SK-MEL-5 (cell line): ENCODE measurements at places on chromosomes 3 and 15. TPM values are rescaled to one million over a fixed set of nuclear protein-coding genes. Genes with fewer than 3 reads are reported as not detected.

OXNAD1 gene
- total RNA-seq = 36.1 and 39.1 TPM in 2 replicates

C3orf20 gene
- not detected in 2 replicates for total RNA-seq

GRCh38 chr15:62059108-62059815 is 985 bp downstream of the VPS13C start:
- DNase-seq = peak; percentile 22

GRCh38 chr3:155069729-155070128 is 10.4 kb upstream of the MME start:
- DNase-seq = peak; percentile 84

- no peak for DNase-seq
Observed at GRCh38 chr3:50248387-50248786, 12.4 kb downstream of the GNAI2 start.

GRCh38 chr3:134356411-134357040 is 17.7 kb downstream of the AMOTL2 start:
- no peak for DNase-seq

DNA sequence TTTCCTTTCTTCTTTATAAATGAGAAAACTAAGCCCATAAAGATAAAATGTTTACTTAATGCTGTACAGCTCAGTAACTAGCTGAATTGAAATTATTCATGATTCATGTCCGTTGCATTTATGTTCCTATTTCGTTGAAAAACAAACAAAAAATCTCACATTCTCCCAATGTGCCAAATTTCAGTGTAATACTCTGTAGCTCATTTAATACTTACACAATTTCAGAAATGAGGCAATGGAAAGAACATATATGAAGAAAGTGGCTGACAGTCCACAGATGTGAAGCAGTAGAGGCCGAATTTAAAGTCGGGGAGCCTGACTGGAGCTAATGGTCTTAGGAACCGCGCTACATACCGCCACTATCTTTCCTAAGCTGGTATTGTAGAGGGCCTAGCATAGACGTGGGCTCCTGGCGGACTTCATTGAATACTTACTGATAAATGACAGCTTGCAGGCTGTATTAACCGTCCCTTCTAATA is 651 bp downstream of the PLSCR2 start:
- DNase-seq = no peak

DNA sequence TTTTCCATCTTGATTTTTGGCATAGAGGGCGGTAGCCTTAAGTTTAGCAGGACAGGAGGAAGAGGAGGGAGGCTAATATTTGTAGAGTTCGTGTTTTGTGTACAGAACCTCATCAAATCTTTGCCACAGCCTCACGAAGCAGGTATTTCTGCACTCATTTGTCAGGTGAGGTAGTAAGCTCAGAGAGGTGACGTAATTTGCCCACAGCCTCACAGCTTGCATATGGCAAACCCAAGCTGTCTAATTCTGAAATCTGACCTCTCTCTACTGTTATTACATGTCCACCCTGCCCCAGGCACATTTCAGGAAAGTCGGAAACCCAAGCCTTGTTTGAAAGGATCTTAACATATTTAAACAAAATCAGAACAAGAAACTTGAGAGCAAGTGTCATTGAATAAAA is 91.1 kb upstream of the TPM1 start:
- DNase-seq = no peak

CCR3 gene
- total RNA-seq = not detected in 2 replicates

DZIP1L gene
- 24.3 and 27.4 TPM in 2 replicates for total RNA-seq

- DNase-seq = no peak
Observed at GRCh38 chr3:107644631-107645030, 121.9 kb downstream of the BBX start.

DNA sequence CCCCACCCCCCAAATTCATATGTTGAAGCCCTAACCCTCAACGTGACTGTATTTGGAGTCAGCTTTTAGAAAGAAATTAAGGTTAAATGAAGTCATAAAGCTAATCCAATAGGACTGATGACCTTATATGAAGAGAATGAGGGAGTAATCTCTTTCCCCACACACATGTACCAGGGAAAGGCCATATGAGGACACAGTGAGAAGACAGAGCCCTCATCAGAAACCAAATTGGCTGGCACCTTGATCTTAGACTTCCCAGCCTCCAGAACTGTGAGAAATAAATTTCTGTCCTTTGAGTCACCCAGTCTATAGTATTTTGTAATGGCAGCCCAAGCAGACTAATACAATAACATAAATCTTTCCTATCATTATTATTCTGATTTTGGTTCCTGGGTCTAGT is 194.7 kb upstream of the NANOGP8 start:
- no peak for DNase-seq

TMCO5A gene
- not detected in 2 replicates for total RNA-seq

GRCh38 chr15:59165726-59166125 is 40.9 kb upstream of the LDHAL6B start:
- no peak for DNase-seq

- no peak for DNase-seq
Observed at GRCh38 chr3:138888560-138888959, 53.8 kb upstream of the PIK3CB start.

GABRG3 gene
- 3.1 and 6.3 TPM in 2 replicates for total RNA-seq

IDH3A gene
- 71.7 and 76.1 TPM in 2 replicates for total RNA-seq

- DNase-seq = peak; percentile 28
Observed at GRCh38 chr15:40754574-40754882, 526 bp downstream of the RMDN3 start.

WDR93 gene
- 0.19 TPM in 1 of 2 replicates, not detected in the other for total RNA-seq

DNA sequence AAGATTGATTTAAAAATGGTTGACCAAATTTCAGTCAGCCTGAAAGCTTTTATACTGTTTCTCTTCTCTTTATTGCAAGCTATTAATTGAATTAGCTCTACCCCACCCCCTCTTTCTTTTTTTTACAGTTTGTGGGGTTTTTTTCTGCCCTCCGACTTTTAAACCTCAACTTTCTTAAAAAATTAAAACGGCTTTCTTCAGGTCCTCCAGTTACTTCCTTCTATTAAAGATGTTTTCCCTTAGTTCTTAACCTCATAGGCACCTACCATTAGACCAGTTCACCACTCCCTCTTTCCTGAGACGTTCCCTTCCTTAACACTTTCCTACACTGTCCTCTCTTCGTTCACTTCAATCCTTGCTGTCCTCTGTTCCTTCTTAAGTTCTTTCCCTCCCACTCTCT is 52.4 kb downstream of the ATP8B4 start:
- no peak for DNase-seq

DNA sequence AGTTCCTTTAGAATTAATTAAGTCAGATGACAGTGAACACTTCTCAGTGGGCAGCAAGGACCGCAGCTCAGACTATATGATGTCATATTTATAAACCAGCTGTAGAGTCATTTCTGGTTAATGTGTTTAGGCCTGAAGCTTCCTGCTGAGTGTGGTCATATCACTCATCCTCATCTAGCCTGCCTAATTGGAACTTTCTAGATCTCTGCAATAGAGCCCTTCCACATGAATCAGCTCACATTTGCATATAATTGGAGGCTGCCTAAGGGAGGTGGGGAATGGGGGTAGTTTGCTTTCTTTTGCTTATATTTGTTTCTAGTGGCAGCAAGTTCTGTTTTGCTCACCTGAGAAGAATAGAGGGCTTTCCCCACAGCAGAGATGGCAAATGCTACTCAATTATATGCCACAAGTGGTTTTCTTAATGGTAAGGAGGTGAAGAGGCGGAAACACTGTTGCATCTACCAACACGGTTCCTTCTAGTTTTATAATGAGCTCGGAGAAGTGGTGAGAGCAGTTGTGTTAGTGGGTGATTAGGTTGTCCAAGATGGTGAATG is 148.1 kb downstream of the KLHL25 start:
- no peak for DNase-seq

DNA sequence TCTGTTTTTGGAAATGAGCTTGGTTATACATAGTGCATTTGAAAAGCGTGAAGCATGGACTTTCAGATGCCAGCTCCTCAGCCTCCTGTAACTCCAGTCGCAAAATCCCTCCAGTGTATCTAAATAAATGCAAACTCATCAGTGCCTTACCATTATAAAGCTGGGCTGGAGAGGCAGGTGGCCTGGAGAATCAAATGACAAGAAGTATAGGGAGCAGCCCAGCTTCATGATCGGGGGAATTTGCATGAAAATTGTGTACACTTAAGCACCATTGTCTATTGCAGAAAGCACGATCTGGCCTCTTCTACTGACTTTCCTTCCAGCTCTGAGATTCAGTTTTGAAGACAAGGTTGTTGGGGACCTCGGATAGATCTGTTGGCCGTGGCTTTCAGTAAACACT is 71.7 kb downstream of the IGF1R start:
- DNase-seq = no peak

DNA sequence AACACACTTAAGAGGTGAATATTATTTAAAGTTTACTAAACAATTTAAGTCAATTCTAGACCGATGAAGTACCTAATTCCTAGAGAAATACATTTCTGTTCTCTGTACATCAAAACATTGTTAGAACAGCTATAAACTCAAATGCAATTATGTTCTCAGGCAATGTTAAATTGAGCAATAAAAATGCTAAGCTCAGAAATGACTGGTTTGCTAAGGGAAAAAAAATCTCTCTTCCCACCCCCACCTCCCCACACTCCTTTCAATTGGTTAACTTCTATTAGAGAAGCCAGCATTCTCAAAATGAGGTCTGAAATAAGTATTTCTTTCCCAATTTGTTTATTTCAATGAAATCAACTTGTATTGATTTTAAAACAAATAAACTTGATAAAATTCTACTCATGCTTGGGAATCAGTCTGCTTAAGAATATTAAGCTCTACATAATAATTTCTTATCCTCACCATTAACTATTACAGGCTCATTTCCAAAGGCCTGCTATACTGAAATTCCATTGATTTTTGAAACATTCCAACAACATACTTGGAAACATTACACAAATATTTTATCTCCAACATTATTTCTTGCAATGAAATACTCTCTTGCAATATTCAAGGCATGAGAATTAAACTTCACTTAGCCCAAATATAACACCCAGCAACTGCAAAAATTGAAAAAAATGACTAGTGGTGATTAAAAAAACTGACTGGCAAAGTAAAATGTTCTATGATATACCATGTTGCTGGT is 22.6 kb downstream of the TSPAN3 start:
- no peak for DNase-seq

DNA sequence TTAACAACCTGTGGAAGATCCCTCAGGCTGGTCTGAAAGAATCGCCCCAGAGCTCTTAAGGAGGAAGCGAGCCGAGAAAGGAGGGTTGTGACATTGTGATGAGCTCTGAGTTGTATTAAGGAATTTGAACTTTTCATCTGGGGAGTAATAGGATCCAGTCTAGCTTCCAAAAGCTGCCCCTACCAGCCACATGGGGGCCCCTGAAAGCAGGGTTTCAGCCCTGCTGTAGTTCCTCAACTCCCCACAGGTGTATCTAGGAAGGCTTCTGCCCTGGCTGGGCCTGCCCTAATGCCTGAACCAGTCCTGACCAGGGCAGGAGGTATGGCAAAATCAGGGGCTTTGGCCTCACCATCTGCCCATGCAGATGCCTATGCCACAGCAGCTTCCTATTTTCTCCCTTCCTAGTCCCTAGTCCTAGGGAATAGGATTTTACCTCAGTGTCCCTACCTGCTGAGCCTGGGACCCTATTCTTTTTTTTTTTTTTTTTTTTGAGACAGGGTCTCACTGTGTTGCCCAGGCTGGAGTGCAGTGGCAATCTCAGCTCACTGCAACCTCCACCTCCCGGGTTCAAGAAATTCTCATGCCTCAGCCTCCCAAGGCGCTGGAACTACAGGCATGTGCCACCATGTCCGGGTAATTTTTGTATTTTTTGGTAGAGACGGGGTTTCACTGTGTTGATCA is 5.0 kb upstream of the AP3S2 start:
- peak; percentile 75 for DNase-seq

THAP10 gene
- total RNA-seq = 0.48 and 0.80 TPM in 2 replicates

SCN5A gene
- total RNA-seq = 0.51 and 1.0 TPM in 2 replicates

DNA sequence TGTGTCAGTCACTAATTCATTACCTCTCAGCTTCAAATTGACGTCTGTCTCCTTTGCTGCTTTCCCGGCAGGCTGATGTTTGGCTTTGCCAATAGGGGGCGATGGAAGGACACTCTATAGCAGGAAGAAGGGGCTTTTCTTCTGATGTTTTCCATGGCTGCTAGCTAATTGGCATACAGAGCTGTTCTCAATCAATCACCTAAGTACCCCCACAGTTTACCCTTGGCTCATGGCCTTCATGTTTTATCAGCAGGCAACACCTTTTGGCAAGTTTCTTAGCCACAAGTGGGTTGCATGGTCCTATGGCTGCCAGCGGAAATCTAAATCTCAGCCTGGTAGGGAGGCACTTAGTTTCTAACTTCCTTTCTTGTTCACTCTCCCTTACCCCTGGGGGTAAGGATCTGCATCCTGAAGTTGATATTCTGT is 45.0 kb downstream of the ESYT3 start:
- DNase-seq = peak; percentile 79

GRCh38 chr3:141109751-141110150 is 58.6 kb downstream of the SPSB4 start:
- DNase-seq = no peak

CYP8B1 gene
- not detected in 2 replicates for total RNA-seq

- DNase-seq = no peak
Observed at GRCh38 chr3:187227658-187228258, 30.5 kb downstream of the RTP1 start.

GOLGA8G gene
- total RNA-seq = not detected in 2 replicates

DNA sequence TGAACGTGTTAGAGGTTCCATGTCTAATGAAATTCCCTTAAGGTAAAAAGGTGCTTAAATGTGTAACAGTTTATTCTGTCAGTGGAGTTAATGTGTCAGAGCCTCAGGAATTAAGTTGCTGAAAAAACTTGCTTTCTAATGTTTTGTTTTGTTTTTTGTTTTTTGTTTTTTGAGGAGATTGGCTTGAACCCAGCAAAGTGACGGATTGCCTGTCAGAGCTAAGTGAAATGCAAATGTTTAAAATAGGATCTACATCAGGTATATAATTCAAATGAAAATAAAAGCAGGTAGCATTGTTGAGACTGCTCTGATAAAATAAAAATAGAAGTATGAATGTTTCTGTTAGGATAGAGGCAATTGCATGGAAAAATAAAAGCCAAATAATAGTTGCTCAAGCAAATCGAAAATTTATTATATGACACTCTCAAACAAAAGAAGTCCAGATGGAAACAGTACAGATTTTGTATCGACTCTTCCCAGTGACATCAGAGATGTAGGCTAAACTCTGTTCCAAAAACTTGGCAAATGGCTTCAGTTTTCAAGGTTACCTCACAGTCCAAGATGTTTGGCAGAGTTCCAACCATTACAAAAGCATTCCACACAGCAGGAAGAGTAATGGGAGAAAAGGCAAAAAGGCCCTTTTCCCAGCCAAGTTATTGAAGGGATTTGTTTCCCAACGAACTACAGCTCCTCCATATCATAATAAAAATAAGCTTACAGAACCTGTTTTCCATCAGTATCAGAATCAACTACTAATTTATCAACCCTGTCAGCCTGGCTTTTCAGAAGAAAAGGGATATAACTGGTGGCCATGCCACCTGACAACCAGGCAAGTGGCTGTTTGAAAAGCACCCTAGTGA is 291.0 kb downstream of the TBL1XR1 start:
- peak; percentile 17 for DNase-seq

SEMA3G gene
- total RNA-seq = 0.40 and 0.43 TPM in 2 replicates

- no peak for DNase-seq
Observed at GRCh38 chr15:79743032-79743431, 153.8 kb downstream of the MTHFS start.
